ENCODE measurements at places on chromosomes 7 and 10.

GRCh38 chr10:47379901-47380300 is 4.2 kb downstream of the ZNF488 start:
- DNase-seq = no peak

GRCh38 chr7:19116121-19117090 is 1.0 kb downstream of the TWIST1 start:
- peak; percentile 49 for DNase-seq

GRCh38 chr10:104615136-104615535 is 26.0 kb upstream of the SORCS3 start:
- DNase-seq = no peak

- no peak for DNase-seq
Measured at GRCh38 chr7:101792051-101792681, 25.3 kb upstream of the CUX1 start.

GRCh38 chr10:78744491-78745090 is 324.2 kb upstream of the ZMIZ1 start:
- DNase-seq = no peak
